Left colon (tissue), 2 donors: ENCODE measurements at places on chromosomes 2 and 18. TPM values are rescaled to one million over a fixed set of nuclear protein-coding genes. Genes with fewer than 3 reads are reported as not detected.

Gene KCNIP3
- total RNA-seq, result 3.0 TPM

Gene ARID5A
- total RNA-seq, result 13.7 TPM

Gene HOXD13
- 0.15 TPM for total RNA-seq

Gene NAT8
- 0.73 TPM for total RNA-seq

Gene MATN3
- total RNA-seq, result 0.42 TPM
